ENCODE measurements at places on chromosomes 11 and 22. TPM values are rescaled to one million over a fixed set of nuclear protein-coding genes. Genes with fewer than 3 reads are reported as not detected.

DNA sequence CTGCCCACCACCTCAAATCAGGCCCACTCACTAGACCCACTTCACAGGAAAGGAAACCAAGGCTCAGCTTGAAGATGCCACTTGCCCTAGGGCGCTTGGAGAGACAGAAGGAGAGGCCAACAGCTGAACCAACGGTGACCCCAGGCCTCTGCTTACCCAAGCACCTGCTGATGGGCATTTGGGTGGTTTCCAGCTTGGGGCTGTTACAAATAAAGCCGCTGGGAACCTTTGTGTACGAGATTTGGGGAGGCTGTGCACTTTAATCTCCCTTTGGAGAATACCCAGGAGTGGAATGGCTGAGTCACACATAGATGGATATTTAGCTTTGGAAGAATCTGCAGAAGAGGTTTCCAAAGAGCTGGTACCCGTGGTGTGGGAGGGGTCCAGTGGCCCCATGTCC, 50.9 kb upstream of the LINC01488 start:
- H3K27ac ChIP-seq = no peak overlapping the region
- H3K27me3 ChIP-seq = no peaks in the 10 kb centered on the region
- H3K4me3 ChIP-seq = no peak overlapping the region
- H3K4me1 ChIP-seq = no peaks in the 10 kb centered on the region
- no peaks in the 10 kb centered on the region for H3K36me3 ChIP-seq
- no peak for DNase-seq

Gene CCDC87
- total RNA-seq = 0.37 TPM

GRCh38 chr11:43868852-43869567, 11.6 kb upstream of the ALKBH3 start:
- no peak overlapping the region for H3K27ac ChIP-seq
- no peaks in the 10 kb centered on the region for H3K36me3 ChIP-seq
- H3K4me3 ChIP-seq = no peak overlapping the region
- no peak for DNase-seq
- H3K4me1 ChIP-seq = no peaks in the 10 kb centered on the region
- H3K27me3 ChIP-seq = no peaks in the 10 kb centered on the region

Gene ADORA2A
- total RNA-seq = 2.7 TPM

GRCh38 chr11:36375353-36376008, 79.4 kb downstream of the PRR5L start:
- H3K27me3 ChIP-seq = no peaks in the 10 kb centered on the region
- H3K4me3 ChIP-seq = no peak overlapping the region
- H3K4me1 ChIP-seq = peaks cover 17% of the 10 kb centered on the region
- DNase-seq = no peak

GRCh38 chr11:70802185-70802584, 403.9 kb downstream of the CTTN start:
- no peaks in the 10 kb centered on the region for H3K27me3 ChIP-seq
- no peaks in the 10 kb centered on the region for H3K4me1 ChIP-seq
- no peak overlapping the region for H3K27ac ChIP-seq
- DNase-seq = no peak
- H3K36me3 ChIP-seq = no peaks in the 10 kb centered on the region

Gene CELSR1
- total RNA-seq = 1.2 TPM

Gene SPTBN2
- total RNA-seq = 39.6 TPM

GRCh38 chr11:95147364-95147905, 57.8 kb downstream of the ENDOD1 start:
- H3K27me3 ChIP-seq = no peaks in the 10 kb centered on the region
- no peak overlapping the region for H3K27ac ChIP-seq
- no peaks in the 10 kb centered on the region for H3K36me3 ChIP-seq
- no peaks in the 10 kb centered on the region for H3K4me1 ChIP-seq
- no peak overlapping the region for H3K4me3 ChIP-seq
- DNase-seq = no peak

GRCh38 chr11:87358461-87358860, 320.7 kb downstream of the TMEM135 start:
- no peak overlapping the region for H3K4me3 ChIP-seq
- DNase-seq = no peak
- H3K4me1 ChIP-seq = no peaks in the 10 kb centered on the region
- no peaks in the 10 kb centered on the region for H3K36me3 ChIP-seq
- no peak overlapping the region for H3K27ac ChIP-seq

- H3K36me3 ChIP-seq = no peaks in the 10 kb centered on the region
- peak overlapping the region; percentile 55 for H3K27ac ChIP-seq
- H3K4me3 ChIP-seq = no peak overlapping the region
Measured at GRCh38 chr22:30187529-30188407, 58.8 kb downstream of the LIF start.

GRCh38 chr22:18104566-18104965, 6.0 kb upstream of the TUBA8 start:
- H3K4me3 ChIP-seq = no peak overlapping the region
- H3K27ac ChIP-seq = no peak overlapping the region
- H3K27me3 ChIP-seq = no peaks in the 10 kb centered on the region
- no peak for DNase-seq
- H3K4me1 ChIP-seq = no peaks in the 10 kb centered on the region
- no peaks in the 10 kb centered on the region for H3K36me3 ChIP-seq

Gene TMEM86A
- total RNA-seq = 2.9 TPM

Gene NPAS4
- 0.14 TPM for total RNA-seq

DNA sequence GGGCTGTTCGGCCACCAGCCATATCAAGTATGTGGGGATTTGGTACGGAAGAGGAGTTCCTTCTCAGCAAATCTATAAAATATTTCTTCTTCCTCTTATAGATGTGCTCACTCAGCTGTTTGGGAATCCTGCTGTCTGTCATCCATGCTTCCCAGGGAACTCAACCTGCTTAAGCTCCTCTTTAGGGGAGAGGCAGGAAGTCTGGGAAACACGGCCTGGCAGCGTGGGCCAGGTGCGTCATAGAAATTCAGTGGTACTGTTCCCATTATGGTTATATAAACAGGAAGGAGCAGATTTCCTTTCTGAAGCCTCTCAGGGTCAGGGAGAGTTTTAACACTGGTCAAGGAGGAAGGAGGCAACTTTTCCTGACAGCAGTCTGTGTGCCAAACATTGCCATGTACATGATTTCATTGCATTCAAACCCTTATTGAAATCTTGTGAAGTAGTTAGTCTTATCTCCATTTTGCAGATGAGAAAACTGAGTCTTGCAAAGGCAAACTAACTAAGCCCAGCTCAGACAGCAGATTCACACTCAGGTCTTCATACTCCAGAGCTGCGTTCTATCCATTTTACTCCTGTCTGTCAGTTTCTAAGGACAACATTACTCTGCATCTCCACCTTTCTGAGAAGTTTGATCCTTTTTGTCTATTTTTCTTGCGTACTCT, 35.4 kb upstream of the AMOTL1 start:
- H3K27ac ChIP-seq = no peak overlapping the region
- H3K27me3 ChIP-seq = no peaks in the 10 kb centered on the region
- DNase-seq = no peak
- H3K4me1 ChIP-seq = no peaks in the 10 kb centered on the region

GRCh38 chr11:122179961-122180834, 64.2 kb upstream of the BLID start:
- DNase-seq = no peak
- H3K27ac ChIP-seq = no peak overlapping the region
- H3K4me1 ChIP-seq = no peaks in the 10 kb centered on the region

GRCh38 chr22:26985931-26986782, 328.8 kb downstream of the MIAT start:
- DNase-seq = no peak
- no peaks in the 10 kb centered on the region for H3K27me3 ChIP-seq
- no peak overlapping the region for H3K27ac ChIP-seq

- H3K4me1 ChIP-seq = peaks cover 25% of the 10 kb centered on the region
- no peaks in the 10 kb centered on the region for H3K27me3 ChIP-seq
- H3K4me3 ChIP-seq = peak overlapping the region; percentile 49
- DNase-seq = peak; percentile 31
Measured at GRCh38 chr11:926341-926916, 759 bp downstream of the AP2A2 start.

- H3K27ac ChIP-seq = no peak overlapping the region
- H3K36me3 ChIP-seq = peaks cover 13% of the 10 kb centered on the region
- H3K27me3 ChIP-seq = no peaks in the 10 kb centered on the region
- no peak overlapping the region for H3K4me3 ChIP-seq
- H3K4me1 ChIP-seq = no peaks in the 10 kb centered on the region
Measured at GRCh38 chr11:61787928-61788491, 4.4 kb downstream of the TMEM258 start.

GRCh38 chr11:84136926-84137325, 850.8 kb upstream of the CCDC90B start:
- H3K27me3 ChIP-seq = no peaks in the 10 kb centered on the region
- no peaks in the 10 kb centered on the region for H3K4me1 ChIP-seq
- no peaks in the 10 kb centered on the region for H3K36me3 ChIP-seq
- no peak overlapping the region for H3K4me3 ChIP-seq
- DNase-seq = peak; percentile 11
- no peak overlapping the region for H3K27ac ChIP-seq

DNA sequence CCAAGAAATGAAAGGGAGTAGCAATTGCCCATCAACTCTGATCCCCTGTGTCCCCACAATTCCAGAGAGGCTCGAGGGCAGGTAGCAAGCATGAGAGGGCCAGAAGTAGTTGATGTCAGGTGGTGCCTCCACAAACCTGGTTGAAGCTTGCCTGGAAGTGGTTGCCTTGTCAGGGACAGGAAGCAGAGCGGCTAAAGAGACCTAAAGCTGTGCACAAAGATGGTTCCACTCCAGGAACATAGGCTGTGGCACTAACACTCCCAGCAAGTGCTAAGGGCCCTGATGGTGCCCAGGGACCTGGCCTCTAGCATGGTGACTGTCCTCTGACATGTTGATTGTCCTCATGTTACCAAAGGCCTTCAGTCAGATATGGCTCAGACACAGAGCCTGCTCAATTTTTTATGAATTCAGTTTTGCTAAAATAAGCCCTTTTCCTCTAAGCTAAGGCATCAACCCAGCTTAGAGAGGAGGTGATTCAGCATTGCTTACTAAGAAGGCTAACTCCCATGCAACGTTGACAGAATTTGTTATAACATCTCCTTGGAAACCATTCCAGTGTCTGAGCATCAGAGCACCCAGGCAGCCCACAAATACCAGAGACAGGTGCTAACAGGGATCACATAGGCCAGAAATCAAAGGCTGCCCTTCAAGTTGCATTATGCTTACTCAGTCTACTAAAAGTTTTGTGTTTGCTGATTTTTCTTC, 196.3 kb upstream of the ARHGAP20 start:
- H3K27ac ChIP-seq = no peak overlapping the region
- H3K4me3 ChIP-seq = no peak overlapping the region
- no peak for DNase-seq
- H3K27me3 ChIP-seq = no peaks in the 10 kb centered on the region
- H3K36me3 ChIP-seq = no peaks in the 10 kb centered on the region

Gene RGL4
- total RNA-seq = 0.95 TPM

DNA sequence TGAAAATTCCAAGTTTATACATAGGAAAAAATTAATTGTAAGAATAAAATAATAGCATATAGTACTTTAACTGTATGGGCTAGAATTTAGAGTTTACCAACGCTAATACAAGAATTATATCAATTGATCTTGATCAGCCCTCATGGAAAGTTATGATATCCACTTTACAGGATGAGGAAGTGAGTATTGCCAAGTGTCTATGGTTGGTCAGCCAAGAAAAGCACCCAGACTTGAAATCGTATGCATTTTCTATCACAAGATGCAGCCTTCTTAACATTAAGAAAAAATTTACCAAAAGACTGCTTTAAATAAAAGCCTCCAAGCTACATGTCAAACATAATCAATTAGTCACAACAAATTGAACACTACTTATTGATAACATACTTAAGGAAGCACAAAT, 53.0 kb downstream of the DDI1 start:
- no peak for DNase-seq
- H3K27ac ChIP-seq = no peak overlapping the region
- H3K36me3 ChIP-seq = no peaks in the 10 kb centered on the region
- H3K4me1 ChIP-seq = peaks cover 3% of the 10 kb centered on the region
- H3K27me3 ChIP-seq = no peaks in the 10 kb centered on the region

DNA sequence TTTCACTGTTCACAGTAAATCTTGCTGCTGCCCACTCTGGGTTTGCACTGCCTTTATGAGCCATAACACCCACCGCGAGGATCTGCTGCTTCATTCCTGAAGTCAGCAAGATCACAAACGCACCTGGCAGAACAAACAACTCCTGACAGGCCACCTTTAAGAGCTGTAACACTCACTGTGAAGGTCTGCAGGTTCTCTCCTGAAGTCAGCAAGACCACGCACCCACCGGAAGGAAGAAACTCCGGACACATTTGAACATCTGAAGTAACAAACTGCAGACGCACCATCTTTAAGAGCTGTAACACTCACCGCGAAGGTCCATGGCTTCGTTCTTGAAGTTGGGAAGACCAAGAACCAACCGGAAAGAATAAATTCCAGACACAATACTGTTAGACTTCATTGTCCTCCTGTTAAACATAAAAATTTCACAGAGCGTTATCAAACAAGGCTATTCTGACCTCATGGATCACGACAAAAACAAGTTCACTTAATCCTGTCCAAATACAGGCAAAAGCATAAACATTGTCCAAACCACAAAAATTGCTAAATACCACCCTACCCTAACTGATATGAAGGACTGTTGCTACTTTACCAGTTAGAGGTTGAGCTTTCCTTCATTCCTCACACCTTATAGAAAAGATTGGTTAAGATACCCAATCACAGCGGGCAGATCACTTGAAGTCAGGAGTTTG, 3.0 kb upstream of the CCDC117 start:
- H3K4me1 ChIP-seq = no peaks in the 10 kb centered on the region
- no peaks in the 10 kb centered on the region for H3K36me3 ChIP-seq
- H3K27me3 ChIP-seq = no peaks in the 10 kb centered on the region
- H3K4me3 ChIP-seq = no peak overlapping the region
- DNase-seq = no peak

DNA sequence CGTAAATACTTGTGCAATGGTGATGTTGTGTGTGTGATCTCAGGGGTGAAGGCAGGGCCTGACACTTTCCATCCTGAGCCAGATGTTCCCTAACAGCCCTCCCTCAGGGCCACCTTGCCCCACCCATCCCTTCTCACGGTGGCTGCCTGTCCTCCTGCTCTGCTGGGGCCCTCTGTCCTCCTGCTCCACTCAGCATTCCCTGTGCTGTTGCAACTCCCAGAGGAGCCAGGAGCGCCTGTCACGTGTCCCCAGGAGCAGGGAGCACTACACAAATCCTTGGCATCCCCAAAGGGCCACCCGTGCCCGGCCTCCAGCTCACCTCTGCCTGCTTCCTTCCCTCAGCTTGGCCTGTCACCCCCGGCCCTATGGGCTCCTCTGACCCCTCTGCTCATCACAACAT, 10.2 kb upstream of the CSNK1E start:
- no peak overlapping the region for H3K27ac ChIP-seq
- no peak for DNase-seq
- H3K4me1 ChIP-seq = no peaks in the 10 kb centered on the region

DNA sequence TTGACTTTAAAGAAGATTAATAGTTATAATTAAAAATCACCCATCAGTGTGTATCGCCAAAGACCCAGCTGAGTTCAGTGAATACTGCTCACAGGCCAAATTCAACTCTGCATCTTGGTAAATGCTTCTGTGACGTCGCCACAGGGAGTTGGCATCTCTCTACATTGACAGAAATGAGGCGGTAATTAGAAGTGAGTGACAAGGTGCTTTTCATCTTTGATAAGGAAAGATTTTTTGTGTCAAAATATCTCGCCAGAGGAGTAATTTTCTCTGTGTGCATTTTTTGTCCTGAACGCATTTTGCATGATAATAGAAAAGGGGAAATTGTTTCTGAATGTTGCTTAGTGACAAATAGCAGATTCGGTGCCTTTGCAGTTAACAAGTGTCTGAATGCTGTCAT, 345.8 kb downstream of the CNTN5 start:
- no peaks in the 10 kb centered on the region for H3K36me3 ChIP-seq
- H3K4me1 ChIP-seq = peaks cover 4% of the 10 kb centered on the region

Gene BANF1
- 67.5 TPM for total RNA-seq
